ENCODE measurements at places on chromosomes 3 and 15.

- DNase-seq, result no peak
These were observed 193.1 kb upstream of the LPP start for GRCh38 chr3:187960820-187961219.

DNA sequence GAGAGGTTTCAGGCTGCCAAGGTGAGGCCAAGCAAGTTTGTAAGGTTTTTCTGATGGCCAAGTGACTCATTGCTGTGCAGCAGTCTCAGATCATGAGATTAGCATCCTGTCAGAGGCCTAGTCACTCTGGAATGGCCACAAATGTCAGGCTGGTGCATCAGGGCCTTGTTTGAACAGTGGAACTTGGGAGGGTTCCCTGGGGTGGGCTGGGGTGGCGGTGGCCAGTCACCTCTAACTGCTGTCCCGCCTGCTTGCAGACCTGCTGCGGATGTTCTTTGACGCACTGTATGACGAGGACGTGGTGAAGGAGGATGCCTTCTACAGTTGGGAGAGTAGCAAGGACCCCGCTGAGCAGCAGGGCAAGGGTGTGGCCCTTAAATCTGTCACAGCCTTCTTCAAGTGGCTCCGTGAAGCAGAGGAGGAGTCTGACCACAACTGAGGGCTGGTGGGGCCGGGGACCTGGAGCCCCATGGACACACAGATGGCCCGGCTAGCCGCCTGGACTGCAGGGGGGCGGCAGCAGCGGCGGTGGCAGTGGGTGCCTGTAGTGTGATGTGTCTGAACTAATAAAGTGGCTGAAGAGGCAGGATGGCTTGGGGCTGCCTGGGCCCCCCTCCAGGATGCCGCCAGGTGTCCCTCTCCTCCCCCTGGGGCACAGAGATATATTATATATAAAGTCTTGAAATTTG, 2.8 kb upstream of the FAM131A start:
- peak; percentile 56 for DNase-seq

- DNase-seq, result no peak
These were observed 110.1 kb downstream of the SRGAP3 start for GRCh38 chr3:9139366-9139765.

GRCh38 chr3:1535361-1535760, 442.5 kb downstream of the CNTN6 start:
- no peak for DNase-seq

DNA sequence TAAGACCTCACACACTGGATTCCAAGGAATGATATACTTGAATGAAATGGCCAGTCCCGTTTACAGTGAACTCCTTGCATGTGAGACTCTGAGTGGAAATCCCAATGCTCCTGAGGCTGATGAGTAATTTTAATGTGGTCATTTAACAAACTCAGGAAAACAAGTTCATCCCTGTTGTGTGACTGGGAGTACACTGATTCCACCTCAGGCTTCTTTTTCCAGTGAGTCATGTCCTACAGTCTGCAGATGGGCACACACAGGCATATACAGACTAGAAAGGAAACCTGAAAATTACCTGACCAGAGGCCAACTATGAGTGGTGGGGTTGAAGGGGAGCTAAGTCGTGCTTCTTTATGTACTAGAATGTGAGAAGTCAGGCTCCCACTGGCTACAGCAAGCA, 5.8 kb downstream of the SQOR start:
- DNase-seq, result no peak

- DNase-seq, result peak; percentile 44
These were observed 38.1 kb upstream of the LEKR1 start for GRCh38 chr3:156787926-156788663.

- DNase-seq, result no peak
These were observed 25.4 kb upstream of the MRPS22 start for GRCh38 chr3:139318431-139318816.

DNA sequence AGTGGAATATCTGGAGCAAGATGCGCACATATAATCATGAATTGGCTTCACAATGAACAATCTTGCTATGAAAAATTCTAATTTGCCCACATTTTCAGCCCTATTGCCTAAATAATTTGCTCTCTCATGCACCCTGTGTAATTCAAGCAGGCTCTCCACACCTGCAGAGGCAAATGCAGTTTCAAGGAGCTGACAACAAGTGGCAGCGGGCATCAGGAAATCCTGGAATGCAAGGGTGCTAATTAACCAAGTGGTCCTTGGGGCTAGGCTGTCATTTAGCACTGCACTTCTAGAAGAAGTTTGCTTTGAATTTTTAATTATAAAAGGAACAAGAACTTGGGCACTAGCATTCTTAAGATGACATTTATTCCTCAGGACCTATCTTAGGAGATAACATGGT, 56.3 kb upstream of the ICE2 start:
- no peak for DNase-seq

DNA sequence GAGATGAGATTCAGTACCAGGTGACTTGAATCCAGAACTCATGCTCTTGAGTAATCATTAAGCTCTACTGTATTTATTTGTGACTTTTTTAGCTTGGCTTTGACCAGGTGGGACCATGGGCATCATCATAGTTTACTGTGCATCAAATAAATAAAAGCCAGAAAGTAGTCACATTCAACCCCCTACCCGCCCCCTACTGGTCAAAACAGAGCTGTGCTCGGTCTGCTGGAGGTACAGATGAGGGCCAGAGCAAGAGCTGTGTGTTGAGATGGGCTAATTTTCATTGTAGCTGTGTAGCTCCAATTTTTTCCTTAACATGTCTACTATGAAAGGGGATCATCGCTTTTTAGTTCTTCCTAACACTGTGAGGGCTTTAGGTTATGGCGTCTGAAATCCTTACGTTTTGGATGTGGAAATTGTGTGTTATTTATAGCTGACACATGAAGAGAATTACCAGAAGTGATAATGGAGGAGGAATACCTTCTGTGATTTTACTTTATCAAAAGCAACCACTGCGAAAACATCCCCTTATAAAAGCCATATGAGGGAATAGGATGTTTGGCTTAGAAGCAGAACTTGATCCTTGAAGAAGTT, 375.1 kb downstream of the PTPRG start:
- DNase-seq, result peak; percentile 28

- DNase-seq, result no peak
These were observed 269.7 kb downstream of the ABHD5 start for GRCh38 chr3:43960448-43960840.

GRCh38 chr3:149615731-149616221, 42.0 kb downstream of the WWTR1 start:
- no peak for DNase-seq

GRCh38 chr3:138842483-138843188, 7.9 kb upstream of the PIK3CB start:
- DNase-seq, result no peak

DNA sequence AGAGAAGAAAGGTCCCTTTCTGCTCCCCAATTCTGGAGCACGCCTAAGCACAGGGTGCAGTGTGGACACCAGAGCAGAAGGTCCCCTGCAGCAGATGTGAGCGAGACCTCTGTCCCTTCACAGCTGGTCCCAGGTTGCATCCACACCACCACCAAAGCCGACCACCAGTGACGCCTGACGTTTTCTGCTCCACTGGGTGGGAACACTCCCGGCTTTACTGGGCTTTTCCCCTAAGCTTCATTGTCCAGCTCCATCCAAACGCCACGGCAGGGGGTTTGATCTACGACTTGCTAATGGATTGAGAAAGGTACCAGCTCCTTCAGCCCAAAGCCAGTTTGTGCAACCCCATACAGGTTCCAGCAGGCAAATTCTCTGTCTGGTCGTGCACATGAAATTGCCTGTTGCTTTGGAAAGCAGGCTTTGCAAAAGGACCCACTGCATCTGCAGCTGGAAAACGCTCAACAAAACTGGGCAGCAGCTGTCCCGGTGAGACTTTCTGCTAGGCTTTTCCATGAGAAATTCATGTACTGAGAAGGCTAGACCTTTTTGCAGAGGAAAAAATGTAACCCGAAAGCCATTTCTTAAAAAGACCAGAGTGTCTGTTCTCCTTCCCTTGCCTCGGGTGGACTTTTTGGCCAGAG, 31.1 kb downstream of the ADAMTS17 start:
- DNase-seq, result no peak
